ENCODE measurements at places on chromosomes 2 and 18.
A peak's percentile ranks its signal among the peaks of the same experiment; 100 is the strongest.

DNA sequence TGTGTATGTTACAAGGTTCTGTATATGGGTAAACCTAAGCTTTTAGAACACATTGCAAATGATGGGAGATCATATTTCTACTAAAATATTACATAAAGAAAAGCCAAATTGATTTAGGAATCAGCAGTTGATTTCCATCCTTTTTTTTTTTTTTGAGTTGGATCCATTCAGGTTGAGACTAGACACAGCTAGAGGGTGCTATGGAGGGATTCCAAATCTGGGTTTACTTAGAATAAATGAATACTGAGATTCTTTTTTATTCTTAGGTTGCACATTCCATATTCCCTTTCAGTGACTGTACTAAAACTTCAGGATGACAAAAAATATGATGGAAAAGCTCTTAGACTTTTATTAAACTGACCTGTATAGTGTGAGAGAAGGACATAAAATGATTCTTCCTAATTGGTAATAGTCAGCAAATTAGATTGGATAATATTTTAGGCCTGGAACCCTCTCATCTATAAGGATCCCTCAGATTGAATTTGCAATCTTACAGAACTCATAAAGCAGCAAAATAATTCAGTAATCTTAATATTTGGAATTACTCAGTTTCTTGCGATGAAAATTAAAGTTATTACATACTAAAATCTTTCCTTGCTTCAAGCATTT lies 183.3 kb upstream of the SESTD1 start:
- no peak for DNase-seq

DNA sequence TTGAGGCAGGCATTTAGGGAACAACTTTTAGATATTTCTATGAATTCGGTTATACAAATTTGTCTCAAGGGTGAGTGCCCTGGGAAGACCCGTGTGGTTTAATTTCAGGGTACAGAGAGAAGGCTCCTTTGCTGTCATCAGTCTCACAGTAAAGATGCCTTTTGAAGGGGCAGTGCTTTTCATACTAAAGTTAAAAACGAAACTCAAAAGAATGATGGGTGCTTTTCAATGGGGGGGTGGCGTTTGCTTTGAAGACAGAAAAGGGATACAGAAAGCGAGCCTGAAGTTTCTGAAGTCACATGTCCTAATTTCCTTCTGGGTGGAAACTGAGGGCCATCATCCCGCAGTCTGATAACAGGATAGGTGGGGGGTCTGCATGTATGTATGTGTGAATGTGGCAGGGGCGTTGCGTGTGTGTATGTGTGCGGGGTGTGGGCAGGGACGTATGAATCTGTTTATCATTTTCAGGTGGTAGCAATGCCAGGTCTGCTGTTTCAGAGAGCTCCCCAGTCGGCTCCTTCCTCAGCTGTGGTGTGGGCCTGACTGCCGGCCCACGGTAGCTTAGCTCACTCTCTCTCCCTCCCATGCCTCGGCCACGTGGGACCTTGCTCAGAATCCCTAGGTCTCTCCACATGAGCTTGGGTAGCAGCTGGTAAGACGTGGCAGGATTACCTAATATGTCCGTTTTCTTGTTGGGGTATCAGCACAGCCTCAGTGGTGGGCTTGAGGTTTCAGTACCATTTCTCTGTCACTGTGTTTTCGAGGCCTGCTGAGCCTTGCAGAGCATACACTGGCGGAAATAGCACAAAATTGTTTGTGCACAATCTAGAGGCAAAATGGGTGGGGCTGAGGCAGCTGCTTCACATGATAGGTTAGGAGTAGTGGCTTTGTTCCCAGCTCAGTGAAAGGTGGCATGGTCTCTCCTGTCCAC lies 32.7 kb downstream of the ARHGAP25 start:
- DNase-seq, result no peak

DNA sequence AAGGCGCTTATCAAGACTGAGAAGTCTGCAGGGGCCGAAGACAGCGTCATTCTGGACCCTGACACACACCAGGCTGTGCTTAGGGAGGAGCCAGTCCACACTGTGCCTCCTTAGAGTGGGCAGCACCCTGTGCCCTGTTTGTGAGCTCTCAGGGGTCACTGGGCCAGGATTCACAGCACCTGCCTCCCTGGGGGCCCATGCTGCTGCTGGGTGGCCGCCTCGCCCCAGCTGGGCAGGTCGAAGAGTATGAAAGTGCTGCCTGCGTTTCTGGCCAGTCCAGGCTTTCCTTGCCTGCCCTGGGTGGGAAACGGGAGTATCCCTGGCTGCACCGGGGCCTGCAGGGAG lies 15.4 kb upstream of the GPR55 start:
- DNase-seq, result no peak

DNA sequence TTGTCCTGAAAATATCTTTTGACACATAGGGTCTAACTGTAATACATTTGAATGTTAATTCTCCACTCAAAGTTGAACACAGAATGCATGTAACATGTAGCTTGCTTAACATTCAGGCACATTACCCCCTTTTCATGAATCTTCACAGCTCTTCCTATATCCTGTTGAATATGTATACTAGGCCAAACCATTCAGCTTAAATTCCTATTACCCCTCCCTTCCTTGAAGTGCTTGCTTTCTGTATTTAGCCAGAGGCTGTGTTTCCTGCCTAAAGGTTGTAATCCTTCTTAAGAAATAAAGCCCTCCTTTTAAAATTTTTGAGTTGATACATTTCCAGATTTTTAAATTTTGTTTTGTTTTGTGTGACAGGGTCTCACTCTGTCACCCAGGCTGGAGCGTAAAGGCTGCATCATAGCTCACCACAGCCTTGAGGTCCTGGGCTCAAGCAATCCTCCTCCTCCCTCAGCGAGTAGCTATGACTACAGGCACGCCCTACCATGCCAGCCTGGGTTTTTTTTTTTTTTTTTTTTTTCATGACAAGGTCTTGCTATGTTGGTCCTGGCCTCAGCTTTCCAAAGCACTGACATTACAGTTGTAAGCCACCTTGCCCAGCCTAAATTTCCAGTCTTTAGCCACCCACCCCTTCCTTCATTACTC lies 357.6 kb downstream of the DSC3 start:
- no peak for DNase-seq

- peak; percentile 81 for DNase-seq
Observed at GRCh38 chr2:189783927-189784867, at the start of the genes ORMDL1 and PMS1. Gene ORMDL1, minus strand, starts transcription at chr2:189784339. Its CDS starts 1,744 bp downstream, at chr2:189782595. Gene PMS1, plus strand, starts transcription at chr2:189784450. Its CDS starts 7,360 bp downstream, at chr2:189791810.

DNA sequence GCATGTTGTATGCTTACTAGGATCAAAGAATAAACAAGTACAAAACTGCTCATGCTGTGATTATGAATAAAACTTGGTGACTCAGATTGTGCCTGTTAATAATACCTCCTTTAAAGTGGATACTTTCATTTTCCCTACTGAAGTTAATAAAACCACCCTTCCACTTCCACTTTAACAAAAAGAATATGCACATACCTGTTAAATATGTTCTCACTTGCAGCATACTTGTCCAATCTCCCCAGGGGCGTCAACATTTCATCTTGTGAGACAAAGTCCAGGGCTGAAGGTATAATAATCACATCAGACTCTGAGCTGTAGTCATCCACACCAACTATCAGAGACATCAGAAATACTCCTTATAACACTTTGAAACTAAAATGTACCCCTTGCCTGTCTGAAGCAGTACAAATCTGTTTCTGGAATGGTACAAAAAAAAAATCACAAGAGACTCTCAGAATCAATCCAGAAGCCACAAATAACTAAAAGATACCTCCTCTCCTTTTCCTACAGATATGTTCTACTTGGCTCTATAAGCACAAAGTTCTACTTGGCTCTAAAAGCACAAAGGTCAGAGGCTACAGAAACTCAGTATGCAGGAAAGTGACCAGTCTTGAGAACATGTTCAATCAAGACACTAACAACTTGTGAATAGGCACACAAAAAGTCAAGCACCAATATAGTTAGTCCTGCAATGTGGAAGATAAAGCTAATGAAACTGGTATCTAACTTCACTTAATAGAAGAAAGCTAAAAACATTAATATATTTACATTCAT lies 19.3 kb downstream of the PPP4R1 start:
- no peak for DNase-seq

DNA sequence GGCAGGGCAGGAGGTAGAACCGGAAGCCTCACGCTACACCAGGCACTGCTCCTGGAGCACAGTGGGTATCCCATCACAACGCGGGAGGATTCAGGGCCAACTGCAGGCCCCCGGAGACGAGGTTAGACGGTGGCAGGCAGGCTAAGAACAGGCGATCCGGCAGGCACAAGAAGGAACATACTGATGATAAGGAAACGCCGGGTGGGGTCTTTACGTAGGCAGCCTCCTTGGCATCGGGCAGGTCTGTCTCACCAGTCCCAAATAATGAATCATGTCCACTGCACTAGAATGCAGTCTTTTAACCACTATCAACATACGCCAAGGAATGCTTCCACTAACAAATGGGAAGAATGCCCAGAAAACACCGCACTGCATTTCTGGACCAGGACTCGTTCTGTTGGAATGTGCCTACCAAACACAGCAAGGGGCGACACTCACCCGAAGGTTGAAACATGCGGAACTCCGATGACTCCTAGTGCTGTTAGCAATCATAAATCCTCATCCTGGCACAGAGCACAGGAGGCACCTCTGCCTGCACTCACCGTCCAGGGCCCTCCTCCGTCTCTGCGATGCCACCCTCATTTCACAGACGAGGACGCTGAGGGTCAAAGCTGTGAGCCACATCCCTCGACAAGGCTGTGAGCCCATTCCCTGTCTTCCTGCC lies 35.2 kb downstream of the ZNF516 start:
- DNase-seq, result no peak

DNA sequence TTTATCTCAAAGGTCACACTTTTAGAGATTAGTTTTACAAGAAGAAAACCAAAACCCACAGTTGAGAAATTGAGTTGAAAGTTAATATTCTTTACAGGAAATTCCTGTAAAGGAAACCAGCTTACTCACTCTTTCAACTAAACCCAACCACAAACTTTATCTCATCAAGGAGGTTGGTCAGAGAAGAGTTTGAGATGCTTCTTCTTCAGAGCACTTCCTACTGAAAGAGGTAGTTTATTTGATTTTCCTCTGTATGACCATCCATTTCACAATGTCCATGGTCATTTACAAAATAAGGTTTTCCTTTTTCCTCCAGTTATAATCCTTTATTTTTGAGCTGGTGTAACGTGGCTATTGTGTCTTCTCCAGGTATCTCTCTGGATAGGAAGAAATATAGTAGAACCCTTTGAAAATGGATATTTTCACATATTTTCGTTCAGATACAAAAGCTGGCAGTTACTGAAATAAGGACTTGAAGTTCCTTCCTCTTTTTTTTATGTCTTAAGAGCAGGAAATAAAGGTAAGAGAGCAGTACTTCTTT lies 4.5 kb upstream of the IL18RAP start:
- no peak for DNase-seq

- no peak for DNase-seq
Observed at GRCh38 chr2:222320436-222321395, 21.9 kb upstream of the PAX3 start.

GRCh38 chr2:186732843-186733242 lies 39.0 kb downstream of the FAM171B start:
- no peak for DNase-seq

- DNase-seq, result no peak
Observed at GRCh38 chr2:41884718-41885117, 163.1 kb upstream of the PKDCC start.

GRCh38 chr2:198440833-198441232 lies 636.4 kb downstream of the PLCL1 start:
- DNase-seq, result no peak

GRCh38 chr2:1940679-1941078 lies 196.4 kb upstream of the PXDN start:
- no peak for DNase-seq

GRCh38 chr2:127563458-127564428 lies 28.3 kb downstream of the MYO7B start:
- no peak for DNase-seq

GRCh38 chr2:11290211-11290610 lies 54.2 kb downstream of the ROCK2 start:
- DNase-seq, result no peak

DNA sequence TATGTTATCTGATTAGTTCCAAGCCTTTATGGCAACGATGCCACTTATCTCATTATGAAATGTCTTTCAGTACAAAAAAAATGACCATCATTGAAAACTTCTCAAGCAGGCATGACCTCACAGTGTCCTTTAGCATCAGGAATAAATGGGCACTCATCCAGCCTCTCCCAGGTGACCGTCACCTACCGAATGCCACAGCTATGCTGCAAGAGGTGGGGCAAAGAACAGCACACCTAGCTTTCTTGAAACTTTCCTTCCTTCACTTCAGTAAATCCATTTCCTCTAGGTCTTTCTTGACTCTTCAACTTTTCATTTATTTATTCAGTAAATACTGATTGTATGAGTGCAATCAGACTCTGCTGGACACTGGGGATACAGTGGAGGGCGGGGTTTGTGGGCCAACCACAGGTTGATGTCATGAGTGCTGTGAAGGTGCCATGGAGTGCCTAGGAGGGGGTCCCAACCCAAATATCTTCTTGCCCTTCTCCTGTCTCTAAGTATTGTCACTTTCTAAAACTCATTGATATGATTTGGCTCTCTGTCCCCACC lies 54.3 kb upstream of the HK2 start:
- DNase-seq, result no peak

GRCh38 chr2:168748461-168748860 lies 54.0 kb upstream of the NOSTRIN start:
- DNase-seq, result no peak

GRCh38 chr2:38237311-38237710 lies 139.8 kb downstream of the ATL2 start:
- no peak for DNase-seq

DNA sequence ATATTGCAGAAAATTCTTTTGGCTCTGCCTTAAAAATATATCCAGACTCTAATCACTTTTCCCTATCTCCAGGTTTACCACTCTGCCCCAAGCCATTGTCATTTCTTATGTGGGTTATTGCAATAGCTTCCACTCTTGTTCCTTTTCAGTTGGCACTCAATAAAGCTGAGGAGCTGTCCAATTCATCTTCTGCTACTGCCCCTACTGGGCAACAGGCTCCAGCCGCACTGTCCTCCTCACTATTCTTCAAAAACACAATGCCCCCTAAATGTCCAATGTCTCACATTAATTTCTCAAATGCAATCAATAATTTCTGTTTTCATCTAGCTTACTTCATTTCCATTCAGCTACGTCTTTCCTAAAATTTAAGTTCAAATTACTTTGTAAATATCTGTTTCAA lies 1262.5 kb upstream of the CDH2 start:
- DNase-seq, result no peak

- no peak for DNase-seq
Observed at GRCh38 chr2:7013471-7014160, 96.4 kb downstream of the RNF144A start.

DNA sequence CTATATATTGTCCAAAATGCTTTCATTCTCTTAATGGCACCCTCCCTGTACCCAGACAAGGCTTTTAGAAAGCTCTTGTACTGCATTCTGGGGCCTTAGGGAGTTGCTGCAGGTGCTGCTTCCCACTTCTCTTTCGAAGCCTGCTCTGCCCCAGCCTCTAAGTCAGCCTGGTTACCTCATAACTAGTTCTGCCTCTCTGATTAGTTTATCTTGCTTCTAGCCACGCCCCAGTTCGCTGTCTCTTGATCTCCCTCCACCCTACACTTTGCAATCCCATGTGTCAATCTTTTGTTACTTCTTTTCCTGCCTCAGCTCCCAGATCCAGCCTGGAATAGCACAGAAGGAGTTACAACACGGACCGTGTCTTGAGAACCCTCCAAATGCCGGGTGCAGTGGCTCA lies 13.8 kb upstream of the NCOA1 start:
- no peak for DNase-seq

All from DMS 273 treated with DMSO at 0.1 percent for 48 hours (cell line).